GM12892 (cell line): ENCODE measurements at places on chromosomes 12 and 14.
A peak's percentile ranks its signal among the peaks of the same experiment; 100 is the strongest.

- DNase-seq = no peak
Observed at GRCh38 chr14:77204459-77204771, 22.8 kb downstream of the TMEM63C start.

DNA sequence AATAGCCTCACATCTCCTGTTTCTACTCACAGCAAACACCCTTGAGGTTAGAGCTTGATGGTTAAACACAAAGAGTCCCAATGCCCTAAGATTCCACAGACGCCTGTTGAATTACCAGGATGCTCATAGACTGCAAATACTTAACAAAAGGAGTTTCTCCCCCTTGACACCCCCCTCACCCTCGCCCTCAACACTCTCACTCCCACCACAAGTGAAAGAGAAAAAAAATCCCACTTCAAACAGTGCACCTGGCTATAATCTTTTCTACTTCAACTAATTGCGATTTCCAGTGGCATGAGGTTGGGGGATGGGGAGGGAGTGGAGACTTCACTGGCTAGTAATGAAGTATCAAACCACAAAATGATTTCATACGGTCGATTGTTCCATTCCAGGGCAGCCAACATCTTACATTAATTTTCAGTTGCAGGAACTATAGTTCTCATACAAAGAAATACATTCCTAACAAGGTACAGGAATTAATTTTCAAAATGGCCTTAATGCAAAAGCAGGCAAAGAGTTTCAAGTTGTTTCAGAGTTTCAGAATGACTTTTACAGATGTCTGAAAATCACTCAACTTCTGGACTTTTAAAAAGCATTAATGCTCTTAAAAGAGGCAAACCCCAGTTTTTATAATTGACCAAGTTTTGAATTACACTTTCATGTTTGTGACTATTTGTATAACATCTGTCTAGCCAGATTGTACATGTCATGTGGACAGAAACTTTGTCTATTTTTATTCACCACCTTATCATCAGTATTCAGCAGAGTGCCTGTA is 390.7 kb downstream of the C12orf75 start:
- no peak for DNase-seq

DNA sequence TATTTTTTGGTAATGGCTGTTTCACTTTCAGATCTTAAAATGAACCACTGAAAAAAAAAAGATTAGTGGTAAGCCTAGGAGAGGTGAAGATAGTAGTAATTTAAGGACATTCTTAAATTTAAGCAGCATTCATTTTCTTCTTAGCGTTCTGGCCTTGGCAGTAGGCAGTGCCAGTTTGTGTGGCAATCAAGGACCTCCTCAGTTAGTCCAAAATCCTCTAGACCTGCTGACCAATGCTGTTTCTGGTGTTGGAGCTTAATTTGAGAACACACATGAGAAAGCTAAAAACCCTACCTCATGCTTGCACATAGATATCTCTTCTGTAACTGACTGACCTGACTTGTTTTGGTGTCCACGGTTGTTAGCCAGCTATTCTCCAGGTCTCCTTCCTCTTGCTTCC is 219.8 kb upstream of the RGS6 start:
- no peak for DNase-seq

GRCh38 chr14:39289523-39289922 is 55.8 kb downstream of the MIA2 start:
- no peak for DNase-seq

DNA sequence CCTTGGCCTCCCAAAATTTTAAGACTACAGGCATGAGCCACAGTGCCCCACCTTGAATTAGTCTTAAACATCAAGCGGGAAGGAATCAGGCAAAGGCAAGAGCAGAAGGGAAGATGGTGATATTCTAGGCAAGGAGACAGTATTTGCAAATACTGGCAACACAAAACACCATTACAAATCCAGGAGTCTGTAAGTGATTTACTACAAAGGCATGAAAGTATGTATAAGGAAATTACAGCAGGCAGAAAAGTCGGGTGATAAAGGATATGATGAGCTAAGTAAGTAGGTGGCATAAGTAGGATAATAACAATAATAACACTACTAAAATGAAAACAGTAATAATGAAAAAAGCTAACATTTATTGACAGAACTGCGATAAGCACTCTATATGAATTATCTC is 28.5 kb downstream of the FMNL3 start:
- DNase-seq = no peak

GRCh38 chr12:54765652-54766051 is 88.7 kb upstream of the MUCL1 start:
- no peak for DNase-seq

- DNase-seq = peak; percentile 71
Observed at GRCh38 chr12:53380104-53380793, at the start of gene SP1. Gene SP1, plus strand, starts transcription at chr12:53380176. Its CDS starts 116 bp downstream, at chr12:53380292.

GRCh38 chr12:56206452-56207166 is 15.1 kb downstream of the RNF41 start:
- no peak for DNase-seq

- DNase-seq = no peak
Observed at GRCh38 chr14:94681300-94682060, 69.3 kb downstream of the SERPINA3 start.

DNA sequence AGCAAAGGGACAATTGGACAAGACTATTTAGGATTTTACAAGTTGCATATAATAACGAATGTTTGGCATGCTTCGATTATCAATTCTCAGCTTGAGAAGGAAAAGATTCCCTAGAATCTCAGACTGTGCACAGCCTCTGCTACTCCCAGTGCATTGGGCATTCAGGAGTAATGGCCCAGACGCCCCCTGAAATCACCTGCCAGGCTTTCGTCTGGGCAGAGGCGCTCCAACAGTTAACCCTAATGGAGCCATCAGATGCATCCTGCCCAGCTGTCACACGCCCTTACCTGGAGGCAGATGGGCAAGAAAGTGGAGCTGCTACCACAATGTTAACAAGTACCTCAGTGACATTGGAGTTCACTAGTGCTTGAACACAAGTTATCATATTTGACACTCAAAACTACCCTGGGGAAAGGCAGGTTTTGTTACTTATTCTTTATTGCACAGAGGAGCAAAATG is 927 bp upstream of the LRP6 start:
- DNase-seq = no peak

DNA sequence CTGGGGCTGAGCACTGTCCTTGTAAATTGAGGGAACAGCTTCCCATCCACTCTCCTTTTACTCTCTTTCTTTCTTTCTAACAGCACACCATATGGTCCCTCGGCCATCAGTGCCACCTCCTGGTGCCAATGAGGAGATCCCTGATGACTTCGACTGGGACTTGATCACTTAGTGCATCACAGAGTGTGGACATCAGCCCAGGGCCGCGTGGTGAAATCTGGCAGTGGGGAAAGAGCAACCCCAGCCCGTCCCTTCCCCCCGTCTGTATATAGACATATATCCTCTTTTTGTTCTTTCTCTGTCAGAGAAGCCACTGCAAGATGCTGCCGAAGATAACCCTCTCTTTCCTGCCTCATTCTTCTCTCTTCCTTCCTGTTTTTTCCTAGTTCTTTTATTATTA is 13.5 kb downstream of the C3AR1 start:
- DNase-seq = no peak

GRCh38 chr12:42660968-42661937 is 71.7 kb upstream of the PRICKLE1 start:
- no peak for DNase-seq

DNA sequence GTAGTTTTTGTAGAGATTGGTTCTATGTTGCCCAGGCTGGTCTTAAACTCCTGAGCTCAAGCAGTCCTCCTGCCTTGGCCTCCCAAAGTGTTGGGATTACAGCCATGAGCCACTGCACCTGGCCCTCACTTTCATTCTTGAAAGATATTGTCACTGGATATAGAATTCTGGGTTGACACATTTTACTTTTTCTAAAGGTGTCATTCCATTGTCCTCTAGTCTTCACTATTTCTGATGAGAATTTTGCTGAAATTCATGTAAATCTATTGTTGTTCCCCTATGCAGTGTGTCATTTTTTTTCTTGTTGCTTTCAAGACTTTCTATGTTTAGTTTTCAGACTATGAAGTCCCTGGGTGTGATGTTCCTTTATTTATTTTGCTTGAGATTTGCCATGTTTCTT is 29.2 kb downstream of the ACADS start:
- no peak for DNase-seq

- no peak for DNase-seq
Observed at GRCh38 chr14:80933282-80933681, 8.3 kb downstream of the CEP128 start.

- no peak for DNase-seq
Observed at GRCh38 chr12:124404162-124404784, 109.4 kb downstream of the RFLNA start.

- no peak for DNase-seq
Observed at GRCh38 chr12:52264435-52264825, 10.0 kb upstream of the KRT86 start.

DNA sequence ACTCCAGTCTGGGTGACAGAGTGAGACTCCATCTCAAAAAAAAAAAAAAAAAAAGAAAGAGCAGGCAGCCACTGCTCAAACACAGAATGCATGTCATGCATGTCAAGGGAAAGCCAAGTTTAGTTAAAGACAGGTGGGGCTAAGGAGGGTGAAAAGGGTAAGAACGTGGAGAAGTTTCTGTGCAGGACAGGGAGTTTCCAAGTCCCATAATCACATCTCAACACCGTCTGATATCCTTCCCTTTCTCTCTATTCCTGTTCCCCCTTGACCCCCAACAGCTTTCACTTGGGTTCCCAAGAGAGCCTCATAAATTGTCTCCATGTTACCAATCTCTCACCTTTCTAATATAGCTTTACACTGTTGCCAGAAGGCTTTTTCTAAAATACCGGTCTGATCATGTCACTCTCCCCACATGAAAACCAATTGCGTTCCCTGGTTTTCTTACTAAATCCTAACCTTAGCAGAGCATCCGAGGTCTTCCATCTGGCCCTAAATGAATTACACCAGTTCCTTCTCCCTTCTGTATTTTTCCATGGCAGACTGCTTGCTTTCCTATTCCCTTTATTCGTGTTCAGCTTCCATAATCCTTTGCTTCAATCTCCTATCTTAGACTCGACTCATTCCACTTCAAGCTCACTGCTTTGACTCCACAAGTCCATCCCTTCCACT is 37.0 kb downstream of the LIMA1 start:
- no peak for DNase-seq

DNA sequence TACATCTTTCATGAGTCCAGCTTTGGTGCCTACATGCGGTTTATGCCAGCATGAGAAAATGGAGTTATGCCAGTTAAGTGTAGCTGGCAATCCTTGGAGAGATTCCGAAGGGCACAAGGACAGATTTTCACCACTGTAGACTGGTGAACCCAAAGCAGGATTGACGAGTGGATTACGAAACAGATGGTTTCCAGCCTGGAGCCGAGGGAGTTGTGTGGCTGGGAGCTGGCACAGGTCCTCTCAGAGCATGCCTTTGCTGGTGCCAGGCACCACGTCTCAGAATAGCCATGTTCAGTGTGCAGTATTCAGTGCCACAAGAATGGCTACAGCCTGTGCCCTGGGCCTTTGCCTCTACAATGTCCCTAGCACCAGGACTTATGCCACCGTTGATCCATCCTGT is 13.2 kb downstream of the KCNH3 start:
- no peak for DNase-seq

GRCh38 chr14:69012256-69012953 is 33.3 kb upstream of the ACTN1 start:
- DNase-seq = no peak

GRCh38 chr12:48175613-48176416 is 7.6 kb upstream of the CCDC184 start:
- no peak for DNase-seq

GRCh38 chr12:92278378-92278828 is 132.8 kb upstream of the BTG1 start:
- no peak for DNase-seq

GRCh38 chr12:124689631-124690030 is 122.2 kb upstream of the NCOR2 start:
- DNase-seq = no peak

DNA sequence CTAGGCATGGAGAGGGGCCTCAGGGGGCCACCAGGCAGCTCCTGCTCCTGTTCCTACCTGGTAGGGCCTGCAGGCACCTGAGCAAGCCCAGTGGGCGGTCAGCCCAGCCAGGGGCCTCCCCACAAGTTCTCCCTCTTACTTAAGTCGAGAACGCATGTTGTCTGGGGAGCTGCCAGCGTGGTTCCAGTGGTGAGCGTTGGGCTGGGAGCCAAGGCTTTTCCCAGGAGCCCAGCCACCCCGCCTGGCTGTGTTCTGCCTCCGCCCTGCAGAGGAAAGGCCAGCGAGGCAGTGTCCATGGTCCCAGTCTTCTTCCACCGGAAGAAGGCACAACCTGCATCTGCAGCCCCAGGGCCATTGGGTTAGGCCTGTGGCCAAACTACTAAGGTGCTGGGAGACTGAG is 1.4 kb downstream of the C14orf180 start:
- DNase-seq = no peak

DNA sequence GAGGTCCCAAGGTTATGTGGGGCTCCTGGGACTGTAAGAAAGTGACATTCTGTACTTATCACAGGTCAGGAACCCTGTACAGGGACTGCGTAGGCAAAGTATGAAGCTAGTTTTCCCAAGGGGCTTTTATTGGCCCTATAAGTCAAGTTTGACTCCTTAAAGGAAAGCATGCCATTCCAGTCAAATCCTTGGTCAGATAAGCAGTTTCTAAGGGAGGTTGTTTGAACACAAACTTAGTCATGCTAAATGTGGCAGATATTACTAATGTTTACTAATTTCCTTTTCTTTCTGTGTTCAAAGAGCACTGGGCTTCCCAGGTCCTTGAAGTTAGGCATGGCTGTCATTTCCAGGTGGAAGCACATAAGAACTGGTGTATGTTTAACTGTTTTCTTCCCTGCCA is 472.4 kb downstream of the ATP23 start:
- DNase-seq = no peak

GRCh38 chr12:57735952-57736740 is 2.4 kb downstream of the AGAP2 start:
- DNase-seq = no peak

GRCh38 chr14:87888136-87888999 is 104.6 kb downstream of the GALC start:
- DNase-seq = no peak

DNA sequence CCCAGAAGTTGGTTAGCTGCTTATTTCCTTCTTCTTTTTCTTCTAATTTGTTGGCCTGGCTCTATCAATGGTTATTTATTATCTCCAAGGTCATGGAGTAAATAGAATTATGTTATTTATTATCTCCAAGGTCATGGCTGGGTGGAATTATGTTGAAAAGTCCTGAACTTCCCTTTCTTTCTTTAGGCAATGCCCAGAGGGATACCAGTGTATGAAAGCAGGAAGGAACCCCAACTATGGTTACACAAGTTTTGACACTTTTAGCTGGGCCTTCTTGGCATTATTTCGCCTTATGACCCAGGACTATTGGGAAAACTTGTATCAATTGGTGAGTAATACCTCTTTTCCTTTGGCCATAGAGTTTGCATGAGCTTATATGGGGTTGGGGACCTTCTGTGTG is 111.6 kb downstream of the SCN8A start:
- DNase-seq = no peak

GRCh38 chr14:28294834-28295440 is 471.6 kb upstream of the FOXG1 start:
- no peak for DNase-seq

- no peak for DNase-seq
Observed at GRCh38 chr14:22018890-22019289, 345.3 kb upstream of the OR4E1 start.

- no peak for DNase-seq
Observed at GRCh38 chr14:94395888-94396574, 7.6 kb upstream of the SERPINA1 start.
